Activated CD4-positive, alpha-beta T cell treated with anti-CD3 and anti-CD28 coated beads for 36 hours (primary cell): ENCODE measurements at places on chromosomes 6 and 20. TPM values are rescaled to one million over a fixed set of nuclear protein-coding genes. Genes with fewer than 3 reads are reported as not detected.

GNAS-AS1 gene
- 1.1 TPM for total RNA-seq

CLPSL1 gene
- total RNA-seq: not detected

DNA sequence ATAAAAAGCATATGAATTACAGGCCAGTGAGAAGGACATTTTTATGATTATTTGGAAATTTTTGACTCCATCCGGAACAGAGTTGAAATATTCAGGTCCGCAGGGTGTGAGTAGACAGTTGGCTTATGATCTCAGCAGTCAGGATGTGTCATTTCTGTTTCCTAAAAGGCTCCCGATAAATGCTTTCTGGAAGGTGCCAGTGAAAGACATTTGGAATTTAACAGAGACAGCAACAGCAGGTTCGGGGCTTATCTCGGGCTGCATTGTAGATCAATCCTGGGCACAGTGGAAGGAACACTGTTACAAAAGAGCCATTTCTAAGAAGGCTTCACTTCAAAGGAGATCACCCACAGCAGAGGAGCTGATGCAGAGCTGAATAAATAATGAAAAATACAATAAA is 934.4 kb downstream of the KIF16B start:
- DNase-seq: no peak

- no peak for DNase-seq
These were observed 21.4 kb downstream of the HDAC2 start for GRCh38 chr6:113949499-113949898.

DNA sequence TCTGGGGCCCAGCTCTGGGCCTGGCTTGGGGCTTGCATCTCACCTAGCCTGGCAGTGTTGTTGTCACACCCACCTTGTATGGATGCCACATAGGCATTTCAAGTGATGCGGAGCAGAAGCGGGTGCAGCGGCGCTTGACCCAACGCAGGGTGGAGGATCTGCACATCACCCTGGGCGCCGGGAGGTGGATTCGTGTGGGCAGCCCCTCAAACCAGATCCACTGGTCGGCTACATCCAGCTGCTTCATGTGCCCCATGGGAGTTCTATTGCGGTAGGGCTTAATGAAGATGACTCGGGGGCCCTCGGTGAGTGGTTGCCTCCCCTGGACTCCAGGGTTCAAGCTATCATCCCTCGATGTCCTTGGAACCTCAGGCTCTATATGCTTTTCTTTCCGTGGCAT is 3.2 kb downstream of the TP53TG5 start:
- DNase-seq: no peak

DNA sequence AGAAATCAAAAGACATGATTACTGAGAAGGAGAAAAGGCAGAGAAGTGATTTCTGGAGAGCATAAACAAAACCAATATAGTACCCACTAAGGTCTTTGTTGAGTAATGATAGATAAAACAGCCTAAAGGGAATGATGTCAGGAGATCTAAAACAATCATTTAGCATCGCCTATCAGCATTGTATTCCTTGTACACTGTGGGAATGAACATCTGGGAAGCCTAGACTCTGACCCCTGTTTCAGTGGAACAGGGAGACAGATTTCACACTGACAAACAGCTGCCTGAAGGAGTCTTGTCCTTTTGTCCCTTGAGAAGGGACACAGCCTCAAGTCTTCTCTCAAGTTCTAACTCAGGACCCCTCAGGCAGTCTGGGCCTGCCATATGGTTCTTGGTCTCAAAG is 1.7 kb downstream of the ASIP start:
- DNase-seq: no peak

DNA sequence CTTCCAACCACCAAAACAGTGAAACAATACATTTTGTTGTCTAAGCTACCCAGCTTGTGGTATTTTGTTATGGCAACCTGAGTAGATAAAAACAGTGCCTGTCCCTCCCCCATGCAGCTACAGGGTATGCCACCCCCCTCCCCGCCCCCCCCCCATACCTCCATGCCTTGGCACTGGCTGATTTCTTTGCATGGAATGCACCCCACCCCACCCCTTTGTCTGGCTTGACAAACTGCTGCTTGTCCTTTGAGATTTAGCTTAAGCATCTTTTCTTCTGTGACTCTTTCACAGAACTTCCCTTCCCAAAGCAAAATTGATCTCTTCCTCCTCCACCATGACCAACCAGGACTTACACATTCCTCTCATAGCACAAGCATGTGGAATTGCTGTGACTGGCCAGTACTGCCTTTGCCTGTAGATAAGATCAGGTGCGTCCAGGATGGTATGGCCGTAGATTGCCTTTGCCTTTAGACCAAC is 64.6 kb upstream of the ADGRF1 start:
- no peak for DNase-seq
